ENCODE measurements at places on chromosomes 12 and 14.

DNA sequence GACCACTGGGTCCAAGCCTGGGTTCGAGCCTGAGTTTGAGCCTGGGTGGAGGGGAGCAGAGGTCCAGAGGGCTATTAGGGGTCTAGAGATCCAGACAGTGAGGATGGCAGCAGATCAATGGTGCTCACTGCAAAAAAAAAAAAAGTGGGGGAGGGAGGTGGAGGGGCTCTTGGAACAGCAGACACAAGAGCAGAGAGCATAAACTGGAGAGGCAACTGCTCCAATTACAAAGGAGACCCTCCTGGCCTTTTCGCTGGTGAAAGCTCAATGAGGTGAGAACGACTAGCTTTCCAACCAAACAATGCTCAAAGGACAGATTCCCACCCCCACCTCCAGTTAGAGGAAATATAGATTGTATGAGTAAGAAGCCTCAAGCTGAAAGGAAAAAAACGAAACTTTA is 124.2 kb upstream of the TSPAN8 start:
- no peak overlapping the region for H3K4me3 ChIP-seq
- no peaks in the 10 kb centered on the region for H3K36me3 ChIP-seq
- no peak overlapping the region for H3K27ac ChIP-seq
- H3K27me3 ChIP-seq: no peaks in the 10 kb centered on the region
- no peaks in the 10 kb centered on the region for H3K4me1 ChIP-seq
- no peak for DNase-seq

DNA sequence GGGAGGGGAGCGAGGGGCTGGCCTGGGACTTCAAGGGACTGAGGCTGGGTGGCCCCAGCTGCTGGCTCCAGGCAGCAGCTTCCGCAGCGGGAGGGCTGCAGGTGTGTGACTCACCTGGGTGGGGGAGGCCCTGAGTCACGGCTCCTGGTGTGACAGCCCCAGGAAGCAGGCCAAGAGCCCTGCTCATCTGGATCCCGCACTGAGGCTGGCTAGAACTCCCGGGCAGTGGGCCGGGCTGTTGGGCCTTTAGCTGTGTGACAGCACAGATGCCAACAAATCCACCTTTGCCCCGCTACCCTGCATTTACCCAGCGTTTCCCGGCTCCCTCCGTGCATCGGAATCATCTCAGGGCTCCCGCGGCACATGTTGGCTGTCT is 180.0 kb upstream of the PRMT8 start:
- DNase-seq: peak; percentile 82
- no peaks in the 10 kb centered on the region for H3K36me3 ChIP-seq
- no peaks in the 10 kb centered on the region for H3K4me1 ChIP-seq
- no peaks in the 10 kb centered on the region for H3K27me3 ChIP-seq

GRCh38 chr12:116968986-116969385 is 58.2 kb downstream of the FBXW8 start:
- H3K27me3 ChIP-seq: no peaks in the 10 kb centered on the region
- DNase-seq: no peak
- H3K4me1 ChIP-seq: no peaks in the 10 kb centered on the region

DNA sequence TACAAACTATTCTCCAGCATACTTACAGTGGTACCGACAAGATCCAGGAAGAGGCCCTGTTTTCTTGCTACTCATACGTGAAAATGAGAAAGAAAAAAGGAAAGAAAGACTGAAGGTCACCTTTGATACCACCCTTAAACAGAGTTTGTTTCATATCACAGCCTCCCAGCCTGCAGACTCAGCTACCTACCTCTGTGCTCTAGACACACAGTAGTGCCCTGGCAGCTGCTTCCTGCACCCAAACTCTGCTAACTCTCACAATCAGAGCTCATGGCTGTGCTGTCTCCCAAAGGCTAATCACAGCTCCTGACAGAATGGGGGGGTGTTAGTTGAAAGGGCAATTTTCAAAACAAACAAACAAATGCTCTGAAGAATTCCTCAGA is 95.2 kb upstream of the OR4E1 start:
- no peak overlapping the region for H3K27ac ChIP-seq
- no peak overlapping the region for H3K4me3 ChIP-seq
- H3K4me1 ChIP-seq: no peaks in the 10 kb centered on the region
- no peaks in the 10 kb centered on the region for H3K27me3 ChIP-seq

- DNase-seq: peak; percentile 20
- no peak overlapping the region for H3K4me3 ChIP-seq
- H3K27ac ChIP-seq: peak overlapping the region; percentile 42
Observed at GRCh38 chr12:8561011-8561410, 20.3 kb upstream of the CLEC4E start.

DNA sequence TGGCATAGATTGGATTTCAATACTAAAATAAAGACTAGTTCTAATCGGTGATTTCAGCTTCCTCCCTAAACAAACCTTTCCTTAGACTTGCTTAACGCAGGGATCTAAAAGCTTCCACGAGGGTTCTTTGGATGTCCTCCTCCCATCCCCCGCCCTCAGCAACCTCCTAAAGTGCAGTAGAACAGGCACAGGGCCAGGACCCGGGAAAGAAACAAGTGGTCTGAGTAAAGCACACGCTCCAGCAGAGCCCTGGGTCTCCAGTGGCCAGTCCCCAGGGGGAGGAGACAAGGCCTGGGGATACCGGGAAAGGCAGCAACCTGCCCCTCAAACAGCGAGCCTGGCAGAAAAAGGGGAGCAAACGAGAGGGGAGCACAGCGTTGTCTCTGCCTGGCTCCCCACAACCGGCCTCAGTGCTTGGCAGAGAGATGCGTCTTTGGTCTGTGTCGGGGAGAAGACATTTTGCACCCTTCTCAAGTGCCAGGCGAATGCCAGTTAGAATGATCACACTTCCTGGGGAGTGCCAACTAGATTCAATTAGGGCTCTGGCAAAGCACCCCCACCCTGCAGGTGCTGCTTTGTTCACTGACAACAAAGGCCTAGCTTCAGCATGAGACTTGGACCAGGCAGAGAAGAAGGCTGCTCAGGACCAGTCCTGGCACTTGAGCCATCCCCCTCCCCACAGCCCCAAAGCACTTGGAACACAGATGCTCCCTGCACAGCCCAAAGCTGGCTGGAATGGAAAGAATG is 17.1 kb upstream of the SLC6A12 start:
- H3K27me3 ChIP-seq: no peaks in the 10 kb centered on the region
- H3K27ac ChIP-seq: no peak overlapping the region
- H3K4me3 ChIP-seq: no peak overlapping the region
- H3K36me3 ChIP-seq: no peaks in the 10 kb centered on the region
- H3K4me1 ChIP-seq: no peaks in the 10 kb centered on the region

DNA sequence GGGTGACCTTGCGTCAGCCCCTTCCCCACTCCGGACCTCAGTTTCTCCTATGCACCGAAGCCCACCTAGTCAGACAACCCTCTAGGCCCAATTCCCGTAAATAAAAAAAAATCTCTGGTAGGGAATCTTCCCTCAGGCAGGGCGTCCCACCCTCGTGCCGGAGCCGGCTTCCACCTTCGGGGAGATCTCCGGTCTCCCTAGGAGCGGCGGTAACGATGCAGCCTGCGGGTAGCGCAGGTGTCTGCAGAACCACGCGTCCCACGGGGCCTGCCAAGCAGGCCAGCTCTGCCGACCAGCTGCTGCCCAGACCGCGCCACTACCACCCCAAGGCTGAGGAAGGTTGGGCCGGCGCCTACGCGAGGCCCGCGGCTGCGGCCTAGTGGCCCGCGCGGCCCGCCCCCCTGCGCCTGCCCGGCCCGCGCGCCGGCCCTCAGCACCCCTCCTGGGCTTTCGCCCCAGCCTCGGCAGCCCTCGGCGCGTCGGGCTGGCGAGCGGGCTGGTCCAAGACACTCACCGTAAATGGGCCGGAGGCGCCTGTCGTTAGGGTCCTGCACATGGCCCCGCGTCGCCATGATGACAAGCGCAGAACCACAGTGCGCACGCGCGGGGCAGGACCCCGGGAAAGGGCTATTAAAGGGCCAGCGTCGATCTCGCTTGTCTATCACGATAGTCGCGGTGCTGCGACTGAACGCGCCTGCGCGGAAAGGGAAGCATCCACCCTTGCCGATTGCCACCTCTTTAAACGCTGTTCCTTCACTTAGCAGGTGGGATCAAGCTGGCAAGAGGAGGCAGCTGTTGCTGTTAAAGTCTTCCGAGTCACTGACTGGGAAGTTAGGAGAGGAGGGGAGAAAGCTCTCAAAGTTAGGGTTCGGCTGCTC is at the start of gene NAA25:
NAA25 (minus strand) TSS at position 582 of the 878 bp plus-strand sequence; CDS start at position 572, 10 bp downstream.
- peaks cover 24% of the 10 kb centered on the region for H3K4me1 ChIP-seq
- no peaks in the 10 kb centered on the region for H3K36me3 ChIP-seq
- DNase-seq: peak; percentile 96
- H3K4me3 ChIP-seq: peak within 1 kb of the TSS; percentile 75

DNA sequence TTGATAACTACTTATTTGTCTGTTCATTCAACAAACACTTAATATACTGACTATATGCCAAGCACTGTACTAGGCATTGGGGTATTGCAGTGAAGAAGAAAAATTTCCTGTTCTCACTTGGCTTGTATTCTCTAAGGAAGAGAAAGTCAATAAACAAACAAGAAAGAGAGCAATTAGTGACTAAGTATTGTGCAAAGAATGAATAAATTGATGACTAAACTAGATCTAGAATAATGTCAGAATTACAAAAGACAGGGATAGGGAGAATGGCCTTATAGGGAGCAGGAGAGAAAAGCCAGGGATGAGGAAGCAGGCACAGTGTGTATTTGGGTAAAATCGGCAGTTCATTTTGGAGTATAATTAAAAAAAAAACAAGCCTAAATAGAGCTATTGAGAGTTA is 4.2 kb upstream of the LIN7A start:
- no peak overlapping the region for H3K27ac ChIP-seq
- no peaks in the 10 kb centered on the region for H3K36me3 ChIP-seq
- DNase-seq: no peak
- H3K4me3 ChIP-seq: no peak overlapping the region
- H3K27me3 ChIP-seq: peaks cover 6% of the 10 kb centered on the region

DNA sequence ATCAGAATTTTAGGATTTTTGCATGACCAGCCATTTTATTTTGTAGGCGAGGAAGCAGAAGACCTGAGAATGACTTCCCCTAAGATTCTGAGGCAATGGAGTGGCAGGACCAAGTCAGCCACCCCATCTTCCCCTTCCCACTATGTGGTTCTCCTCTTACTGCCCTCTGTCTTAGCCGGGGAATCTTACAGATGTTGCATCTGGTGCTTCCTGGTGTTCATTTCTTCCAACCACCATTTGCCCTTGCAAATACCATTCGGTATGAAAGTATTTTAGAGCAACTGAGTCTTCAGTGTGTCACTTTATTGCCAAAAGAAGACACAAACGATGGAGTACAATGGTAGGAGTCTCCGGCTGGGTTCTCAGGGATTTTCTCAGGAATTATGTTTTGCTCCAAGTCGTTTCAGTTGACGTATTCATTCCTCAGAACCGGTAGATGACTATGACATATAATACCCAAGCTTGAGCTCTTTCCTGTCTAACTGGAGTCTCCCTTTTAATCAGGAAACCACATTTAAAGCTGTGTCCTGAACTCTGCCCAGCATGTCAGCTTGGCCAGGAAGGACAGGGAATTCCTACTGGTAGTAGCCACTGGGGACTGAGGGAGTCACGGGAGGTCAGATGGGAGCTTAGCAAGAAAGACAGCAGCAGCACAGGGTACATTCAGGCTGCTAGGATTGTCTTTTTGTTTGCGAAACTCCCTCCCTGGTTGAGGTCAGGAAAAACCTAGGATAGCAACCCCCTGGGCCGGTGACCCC is 87.0 kb downstream of the SAMD4A start:
- H3K36me3 ChIP-seq: no peaks in the 10 kb centered on the region
- no peak overlapping the region for H3K4me3 ChIP-seq
- peak overlapping the region; percentile 61 for H3K27ac ChIP-seq

DNA sequence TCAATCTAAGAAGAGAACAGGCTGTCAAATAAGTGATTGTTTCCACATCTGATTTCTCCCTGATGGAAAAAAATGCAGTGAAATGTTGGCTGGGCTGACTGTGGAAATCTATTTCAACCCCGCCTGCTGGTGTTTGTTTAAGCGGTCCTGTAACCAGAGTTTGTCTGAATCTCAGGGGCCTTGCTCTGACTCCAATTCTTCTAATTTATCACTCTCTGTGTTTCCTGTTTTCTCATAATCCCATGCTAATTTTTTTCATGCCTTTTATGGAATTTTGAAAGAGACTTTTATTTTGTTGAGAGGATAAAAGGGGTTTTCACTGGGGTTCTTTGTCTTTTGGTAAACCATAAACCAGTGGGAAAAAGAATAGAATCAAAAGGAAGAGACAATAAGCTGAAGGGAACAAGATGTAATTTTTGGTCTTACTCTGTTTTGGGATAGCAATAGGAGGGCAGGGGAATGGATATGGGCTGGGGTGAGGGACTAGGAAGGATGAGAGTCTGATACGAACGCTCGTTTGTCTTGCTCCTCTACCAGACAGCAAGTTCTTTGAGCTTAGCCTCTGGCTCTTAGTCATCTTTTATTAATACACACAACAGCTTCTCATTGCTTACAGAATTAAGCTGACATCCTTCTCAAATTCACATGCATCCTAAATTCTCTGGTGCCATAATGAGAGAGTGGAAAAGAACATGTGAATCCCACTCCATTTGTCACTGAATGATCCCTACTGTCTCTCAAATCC is 8.0 kb upstream of the MGP start:
- H3K4me1 ChIP-seq: no peaks in the 10 kb centered on the region
- no peak for DNase-seq
- no peaks in the 10 kb centered on the region for H3K27me3 ChIP-seq
- H3K27ac ChIP-seq: peak overlapping the region; percentile 25

DNA sequence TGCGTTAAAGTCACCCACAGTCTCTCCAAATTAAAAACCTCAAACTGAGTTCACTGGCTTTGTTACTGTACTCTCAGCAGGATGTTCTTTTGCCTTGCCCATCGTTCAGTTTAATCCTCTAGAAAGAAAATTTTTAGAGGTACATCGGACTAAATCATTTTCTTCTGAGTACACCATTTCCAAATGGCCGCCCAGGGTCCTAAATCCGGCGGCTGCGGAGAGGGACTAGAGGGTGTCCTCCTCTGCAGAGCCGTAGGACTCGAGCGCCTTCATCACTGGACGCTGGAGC is 1.4 kb downstream of the LIN7A start:
- no peaks in the 10 kb centered on the region for H3K4me1 ChIP-seq
- no peaks in the 10 kb centered on the region for H3K36me3 ChIP-seq
- H3K4me3 ChIP-seq: peak overlapping the region; percentile 61
- DNase-seq: peak; percentile 57
- peaks cover 16% of the 10 kb centered on the region for H3K27me3 ChIP-seq
- H3K27ac ChIP-seq: peak overlapping the region; percentile 77

GRCh38 chr12:5900533-5901205 is 44.4 kb downstream of the ANO2 start:
- H3K36me3 ChIP-seq: no peaks in the 10 kb centered on the region
- H3K27ac ChIP-seq: no peak overlapping the region
- no peak overlapping the region for H3K4me3 ChIP-seq
- no peaks in the 10 kb centered on the region for H3K4me1 ChIP-seq

DNA sequence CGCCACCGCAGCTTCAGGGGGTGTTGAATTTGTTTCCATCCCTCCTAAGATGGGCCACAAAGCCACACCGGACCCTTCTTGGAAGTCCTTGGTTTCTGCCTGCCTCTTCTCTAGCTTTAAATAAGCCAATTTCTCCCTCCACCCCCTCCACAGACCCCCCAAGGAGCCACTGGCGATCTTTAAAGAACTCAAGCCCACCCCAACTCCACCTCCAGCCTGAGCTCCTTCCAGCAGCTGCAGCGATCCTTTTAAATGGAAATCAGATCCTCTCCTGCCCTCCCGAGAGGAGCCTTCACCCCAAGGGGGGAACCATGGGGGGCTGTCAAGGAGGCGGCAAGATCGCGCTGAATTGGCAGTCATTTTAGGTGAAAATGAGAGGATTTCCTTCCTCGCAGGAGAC is 133.1 kb downstream of the NCOR2 start:
- no peak overlapping the region for H3K4me3 ChIP-seq
- H3K27ac ChIP-seq: peak overlapping the region; percentile 48
- peaks cover under 1% of the 10 kb centered on the region for H3K4me1 ChIP-seq

GRCh38 chr12:53612978-53613377 is 13.2 kb downstream of the ATF7 start:
- no peak overlapping the region for H3K27ac ChIP-seq
- no peaks in the 10 kb centered on the region for H3K27me3 ChIP-seq
- no peaks in the 10 kb centered on the region for H3K4me1 ChIP-seq
- no peak overlapping the region for H3K4me3 ChIP-seq
- DNase-seq: no peak

Measured in hepatocyte (in vitro differentiated cells).